Activated T-cell treated with anti-CD3 and anti-CD28 coated beads, Interleukin-2, amount 50 U/mL, for 72 hours (primary cell): ENCODE measurements at places on chromosomes 7 and 10. TPM values are rescaled to one million over a fixed set of nuclear protein-coding genes. Genes with fewer than 3 reads are reported as not detected.

GRCh38 chr7:129917934-129918333, 34.8 kb downstream of the UBE2H start:
- no peak overlapping the region for H3K4me3 ChIP-seq
- H3K27me3 ChIP-seq = no peaks in the 10 kb centered on the region
- H3K36me3 ChIP-seq = no peaks in the 10 kb centered on the region
- no peak for DNase-seq
- H3K4me1 ChIP-seq = peaks cover 60% of the 10 kb centered on the region

DNA sequence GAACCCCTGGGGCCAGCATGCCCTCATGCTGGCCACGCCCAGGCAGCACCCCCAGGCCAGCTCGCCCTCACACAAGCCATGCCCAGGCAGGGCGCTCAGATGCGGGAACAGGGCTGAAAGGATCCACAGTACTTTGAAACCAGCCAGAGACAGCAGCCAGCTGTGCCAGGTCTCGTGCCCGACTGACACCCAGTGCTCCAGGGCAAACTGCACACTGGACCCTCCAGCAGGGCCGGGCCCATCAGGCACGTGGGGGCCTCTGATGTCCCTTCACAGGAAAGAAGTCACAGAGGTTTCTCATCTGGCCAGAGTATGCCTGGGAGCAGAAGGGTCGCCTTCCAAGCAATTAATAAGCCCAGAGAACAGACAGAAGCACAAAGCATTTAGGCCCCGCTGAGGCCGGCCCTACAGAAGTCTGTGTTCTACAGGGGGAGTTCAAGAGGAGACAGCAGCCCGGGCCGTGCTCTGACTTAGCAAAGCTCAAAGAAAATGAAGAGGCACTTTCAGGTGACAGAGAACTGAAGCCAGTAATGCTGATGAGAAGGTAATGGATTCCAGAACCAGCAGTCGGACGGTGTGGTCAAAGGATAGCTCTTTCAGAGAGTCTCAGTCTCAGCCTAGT, 21.4 kb downstream of the MAD1L1 start:
- H3K27ac ChIP-seq = no peak overlapping the region
- no peaks in the 10 kb centered on the region for H3K27me3 ChIP-seq
- H3K36me3 ChIP-seq = peaks cover 12% of the 10 kb centered on the region

GRCh38 chr7:44050121-44050914, 5.8 kb downstream of the DBNL start:
- H3K4me3 ChIP-seq = no peak overlapping the region
- no peak for DNase-seq
- H3K4me1 ChIP-seq = peaks cover 68% of the 10 kb centered on the region
- H3K27me3 ChIP-seq = no peaks in the 10 kb centered on the region
- peaks cover 14% of the 10 kb centered on the region for H3K36me3 ChIP-seq

- H3K27ac ChIP-seq = no peak overlapping the region
- no peaks in the 10 kb centered on the region for H3K27me3 ChIP-seq
- H3K36me3 ChIP-seq = no peaks in the 10 kb centered on the region
Observed at GRCh38 chr10:62250594-62251198, 17.9 kb downstream of the RTKN2 start.

GRCh38 chr10:113097036-113097435, 147.0 kb downstream of the TCF7L2 start:
- H3K27me3 ChIP-seq = no peaks in the 10 kb centered on the region
- H3K27ac ChIP-seq = no peak overlapping the region
- no peaks in the 10 kb centered on the region for H3K36me3 ChIP-seq
- peaks cover 15% of the 10 kb centered on the region for H3K4me1 ChIP-seq
- H3K4me3 ChIP-seq = no peak overlapping the region

The WNT16 gene
- total RNA-seq = not detected

The KIF11 gene
- total RNA-seq = 51.4 TPM

DNA sequence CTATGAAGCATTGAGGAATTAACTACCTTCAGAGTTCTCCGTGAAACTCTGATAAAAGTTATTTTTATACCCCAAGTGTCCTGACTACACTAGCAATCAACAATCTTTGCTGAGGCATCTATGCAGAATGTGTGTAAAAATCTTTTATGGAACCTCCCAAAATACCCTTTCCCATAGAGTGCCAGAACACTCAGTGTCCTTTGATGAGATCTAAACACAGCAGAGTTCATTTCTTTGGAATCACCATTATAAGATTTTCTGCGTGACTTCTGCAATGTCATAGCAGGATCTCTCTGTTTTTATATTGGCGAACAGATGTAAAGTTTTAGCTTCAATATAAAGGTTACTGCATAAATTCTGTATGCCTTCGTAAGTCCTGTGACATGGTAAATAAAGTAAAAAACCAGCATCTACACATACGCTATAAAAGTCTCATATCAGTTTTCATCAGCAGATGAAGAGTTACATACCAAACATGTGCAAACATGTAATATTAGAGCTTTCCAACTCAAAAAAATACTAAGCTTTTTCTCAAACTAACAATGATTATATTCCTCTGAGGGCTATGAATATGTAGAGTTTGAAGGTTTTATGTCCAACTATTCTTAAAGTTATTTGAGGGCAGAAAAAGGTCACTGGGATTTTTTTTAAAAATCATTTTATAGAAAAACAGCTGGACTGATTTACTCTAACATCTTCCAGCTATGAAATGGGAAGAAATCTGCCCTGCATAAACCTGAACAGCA, 67.2 kb downstream of the SKIDA1 start:
- H3K36me3 ChIP-seq = no peaks in the 10 kb centered on the region
- DNase-seq = no peak
- H3K4me3 ChIP-seq = no peak overlapping the region
- peaks cover 7% of the 10 kb centered on the region for H3K27me3 ChIP-seq
- H3K4me1 ChIP-seq = no peaks in the 10 kb centered on the region

GRCh38 chr7:108603656-108604306, 34.1 kb downstream of the DNAJB9 start:
- H3K36me3 ChIP-seq = no peaks in the 10 kb centered on the region
- DNase-seq = no peak
- H3K27ac ChIP-seq = peak overlapping the region; percentile 32
- H3K4me3 ChIP-seq = no peak overlapping the region

The PSAP gene
- 139 TPM for total RNA-seq

DNA sequence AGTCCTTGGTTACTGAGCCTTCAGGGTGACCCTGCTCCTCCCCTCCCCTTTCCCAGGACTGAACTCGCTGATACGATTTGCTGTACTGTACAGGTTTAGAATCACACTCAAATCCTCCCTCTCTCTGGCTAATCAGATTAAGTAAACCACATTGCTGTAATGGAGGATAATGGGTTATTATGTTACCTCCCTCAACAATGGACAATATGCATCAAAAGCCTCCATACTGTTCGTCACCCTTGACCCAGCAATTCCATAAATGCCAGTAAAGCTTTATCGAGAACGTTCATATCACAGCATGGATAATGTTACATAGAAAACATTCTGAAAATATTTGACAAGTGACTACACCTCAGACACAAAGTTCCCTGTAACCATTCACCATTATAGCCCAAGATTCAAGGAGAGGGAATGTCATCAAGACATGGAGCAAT, 61.7 kb downstream of the FAM107B start:
- no peak for DNase-seq
- H3K4me1 ChIP-seq = no peaks in the 10 kb centered on the region
- no peak overlapping the region for H3K27ac ChIP-seq
- no peak overlapping the region for H3K4me3 ChIP-seq

- H3K4me3 ChIP-seq = peak overlapping the region; percentile 99
- H3K27ac ChIP-seq = peak overlapping the region; percentile 100
- peak; percentile 85 for DNase-seq
- H3K27me3 ChIP-seq = no peaks in the 10 kb centered on the region
Observed at GRCh38 chr10:78974617-78975317, 94.0 kb upstream of the ZMIZ1 start.

DNA sequence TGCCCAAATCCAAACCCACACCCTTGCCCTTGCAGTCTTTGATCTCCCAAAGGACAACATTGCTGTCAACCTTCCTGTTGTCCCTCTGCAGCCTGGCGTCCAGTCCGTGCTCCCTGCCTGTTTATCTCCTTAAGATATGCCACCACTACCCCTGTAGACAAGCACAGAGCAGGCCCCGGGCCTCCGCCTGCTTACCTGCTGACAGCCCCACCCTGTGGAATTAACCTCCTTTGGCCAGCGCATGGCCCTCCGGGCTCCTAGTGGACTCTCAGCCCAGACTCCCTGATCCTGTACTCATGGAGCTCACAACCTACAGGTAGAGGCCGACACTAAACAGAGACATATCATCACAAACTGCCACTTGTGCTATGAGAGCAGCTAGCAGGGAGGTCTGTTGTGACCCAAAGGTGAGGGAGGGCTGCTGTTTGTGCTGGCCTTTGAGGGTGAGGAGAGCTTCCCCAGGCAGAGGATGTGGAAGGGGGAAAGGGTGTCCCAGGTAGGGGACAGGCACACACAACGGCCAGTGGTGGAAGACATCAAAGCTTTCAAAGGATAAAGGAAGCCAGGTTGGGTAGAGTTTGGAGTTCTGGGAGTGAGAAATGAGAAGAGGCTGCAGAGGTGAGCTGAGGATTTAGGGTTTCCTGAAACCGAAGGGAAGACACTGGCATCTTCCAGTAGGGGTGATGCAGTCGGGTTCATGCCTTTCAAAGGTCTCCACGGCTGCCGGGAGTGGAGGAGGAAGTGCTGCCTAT, 174.5 kb upstream of the ZMIZ1 start:
- H3K4me1 ChIP-seq = no peaks in the 10 kb centered on the region
- no peak for DNase-seq
- H3K36me3 ChIP-seq = no peaks in the 10 kb centered on the region
- no peak overlapping the region for H3K27ac ChIP-seq

DNA sequence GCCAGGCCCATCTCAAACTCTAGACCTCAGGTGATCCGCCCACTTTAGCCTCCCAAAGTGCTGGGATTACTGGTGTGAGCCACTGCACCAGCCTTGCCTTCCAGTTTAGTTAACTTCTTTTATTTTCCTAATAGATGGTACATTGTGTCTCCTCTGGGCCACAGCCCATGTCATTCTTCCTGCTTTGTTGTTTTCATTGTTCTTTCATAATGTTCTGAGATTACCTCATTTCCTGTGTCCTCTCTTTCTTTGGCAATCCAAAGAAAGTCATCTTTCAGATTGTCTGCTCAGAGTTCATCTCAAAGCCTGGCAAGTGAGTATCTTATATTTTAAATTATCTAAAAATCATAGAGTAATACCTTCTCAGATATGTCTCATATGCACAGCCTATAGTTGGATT, at the start of gene OLAH:
OLAH (plus strand) TSS at position 270 of the 400 bp plus-strand sequence. CDS start 3,346 bp downstream, outside the sequence.
- H3K36me3 ChIP-seq = peaks cover 2% of the 10 kb centered on the region
- peaks cover 25% of the 10 kb centered on the region for H3K4me1 ChIP-seq
- H3K4me3 ChIP-seq = peak within 1 kb of the TSS; percentile 23
- no peak for DNase-seq

- H3K4me1 ChIP-seq = peaks cover 7% of the 10 kb centered on the region
- H3K27me3 ChIP-seq = no peaks in the 10 kb centered on the region
- peak; percentile 61 for DNase-seq
- H3K36me3 ChIP-seq = no peaks in the 10 kb centered on the region
Observed at GRCh38 chr10:16809074-16809718, 8.0 kb downstream of the RSU1 start.

GRCh38 chr10:109698882-109699664, 224.2 kb downstream of the XPNPEP1 start:
- no peaks in the 10 kb centered on the region for H3K36me3 ChIP-seq
- no peaks in the 10 kb centered on the region for H3K27me3 ChIP-seq
- no peaks in the 10 kb centered on the region for H3K4me1 ChIP-seq

DNA sequence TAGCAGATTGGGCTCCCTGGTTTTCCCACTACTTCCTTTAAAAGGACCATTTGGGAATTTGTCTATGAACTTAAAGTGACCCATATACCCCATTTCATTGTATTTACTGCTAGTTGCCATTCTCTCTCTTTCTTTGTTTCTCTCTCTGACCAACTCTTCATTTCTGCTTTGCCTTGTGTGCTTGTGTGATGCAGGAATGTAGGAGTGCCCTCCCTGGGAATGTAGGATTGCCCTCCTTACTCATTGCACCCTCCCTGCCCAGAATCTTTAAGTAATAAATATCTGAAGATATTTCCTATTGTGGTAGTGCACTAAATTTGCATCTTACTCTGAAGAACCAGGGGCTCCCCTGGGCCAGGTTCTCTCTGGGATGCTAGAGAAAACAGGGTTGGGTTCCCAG, 47.3 kb upstream of the KLF14 start:
- H3K4me3 ChIP-seq = no peak overlapping the region
- no peaks in the 10 kb centered on the region for H3K36me3 ChIP-seq
- H3K4me1 ChIP-seq = no peaks in the 10 kb centered on the region
- no peak overlapping the region for H3K27ac ChIP-seq
- H3K27me3 ChIP-seq = peaks cover 30% of the 10 kb centered on the region

The CNNM1 gene
- total RNA-seq = 0.25 TPM

DNA sequence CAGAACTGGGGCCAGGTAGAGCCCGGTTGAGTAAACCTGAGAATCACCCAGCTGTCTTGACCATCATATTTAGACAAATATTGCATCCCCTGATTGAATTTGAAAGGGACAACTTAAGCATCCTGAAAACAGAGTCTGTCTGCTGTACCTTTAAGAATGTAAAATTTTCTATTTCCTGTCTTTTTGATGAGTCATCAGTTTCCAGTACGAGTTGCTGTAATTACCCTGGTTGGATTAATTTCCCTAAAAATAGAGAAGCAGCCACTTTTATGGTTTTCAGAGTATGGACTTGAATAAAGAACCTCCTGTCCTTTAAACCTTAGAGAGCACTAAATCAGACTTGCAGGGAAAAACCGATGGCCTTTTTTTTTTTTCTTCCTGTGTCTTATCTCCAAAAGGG, 164.6 kb upstream of the SH2B2 start:
- DNase-seq = no peak
- H3K4me1 ChIP-seq = peaks cover 14% of the 10 kb centered on the region
- H3K27me3 ChIP-seq = no peaks in the 10 kb centered on the region

GRCh38 chr10:15313047-15313446, 58.0 kb downstream of the FAM171A1 start:
- no peaks in the 10 kb centered on the region for H3K36me3 ChIP-seq
- H3K27me3 ChIP-seq = no peaks in the 10 kb centered on the region
- no peak for DNase-seq

DNA sequence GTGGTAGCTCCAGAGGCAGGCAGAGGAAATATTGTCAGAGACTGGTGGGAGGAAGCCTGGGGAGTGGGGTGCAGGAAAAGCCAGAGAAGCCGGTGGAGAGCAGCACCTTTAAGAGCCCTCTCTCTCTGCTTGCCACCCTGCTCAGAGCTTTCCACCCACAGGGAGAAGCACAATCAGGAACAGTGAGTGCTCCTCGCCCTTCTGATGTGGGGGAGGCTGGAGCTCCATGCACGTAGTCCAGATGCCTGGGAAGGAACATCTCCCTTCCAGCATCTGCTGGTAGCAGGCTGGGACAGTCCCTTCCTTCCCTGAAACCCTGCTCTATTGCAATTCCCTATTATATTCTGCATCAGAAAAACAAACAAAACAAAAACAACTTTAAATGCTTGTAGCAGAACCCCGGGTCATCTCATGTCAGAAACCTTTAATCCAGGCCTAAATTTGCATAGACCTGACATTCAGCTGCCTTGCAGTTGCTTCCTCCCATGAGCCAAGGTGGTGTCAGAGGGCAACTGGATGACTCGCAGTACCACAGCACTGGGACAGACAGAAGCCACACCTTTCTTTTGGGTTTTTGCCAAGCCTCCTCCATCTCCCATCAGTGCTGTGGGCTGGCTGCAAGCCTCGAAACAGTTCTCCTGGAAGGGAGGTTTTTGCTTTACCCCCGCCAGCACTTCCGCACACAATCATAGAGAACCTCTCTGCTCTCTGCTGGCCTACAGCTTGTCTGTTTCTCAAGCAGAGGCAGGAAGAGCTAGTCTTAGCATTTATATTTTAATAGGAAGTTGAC, 13.1 kb downstream of the AVPI1 start:
- no peaks in the 10 kb centered on the region for H3K36me3 ChIP-seq
- H3K4me3 ChIP-seq = no peak overlapping the region
- H3K27ac ChIP-seq = no peak overlapping the region
- H3K27me3 ChIP-seq = no peaks in the 10 kb centered on the region
- H3K4me1 ChIP-seq = peaks cover 15% of the 10 kb centered on the region
